ENCODE measurements at places on chromosomes 1 and 21.
A peak's percentile ranks its signal among the peaks of the same experiment; 100 is the strongest.

GRCh38 chr1:185317886-185318310 is 855 bp upstream of the IVNS1ABP start:
- DNase-seq: peak; percentile 60

DNA sequence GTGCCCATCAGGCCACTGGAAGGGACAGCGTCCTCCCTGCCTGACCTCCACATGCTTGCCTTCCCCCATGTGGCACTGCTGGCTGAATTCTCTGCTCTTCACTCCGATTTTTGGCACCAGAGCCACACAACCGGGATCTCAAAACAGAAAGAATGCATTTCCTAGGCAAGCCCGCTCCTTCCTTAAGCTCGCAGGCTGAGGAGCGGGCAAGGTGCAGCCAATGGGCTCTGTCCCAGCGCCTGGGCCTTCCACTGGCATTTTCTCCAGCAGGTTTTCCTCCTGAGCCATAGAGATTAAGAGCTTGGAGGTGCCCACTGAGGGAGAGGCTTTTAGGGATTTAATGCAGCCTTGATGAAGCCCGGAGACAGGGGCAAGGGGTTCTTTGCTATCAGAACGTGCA is 158.0 kb downstream of the IGSF21 start:
- DNase-seq: no peak

- DNase-seq: no peak
These were observed 32.3 kb downstream of the CCDC185 start for GRCh38 chr1:223425550-223425949.

- no peak for DNase-seq
These were observed 112.5 kb upstream of the CACHD1 start for GRCh38 chr1:64357422-64357821.

DNA sequence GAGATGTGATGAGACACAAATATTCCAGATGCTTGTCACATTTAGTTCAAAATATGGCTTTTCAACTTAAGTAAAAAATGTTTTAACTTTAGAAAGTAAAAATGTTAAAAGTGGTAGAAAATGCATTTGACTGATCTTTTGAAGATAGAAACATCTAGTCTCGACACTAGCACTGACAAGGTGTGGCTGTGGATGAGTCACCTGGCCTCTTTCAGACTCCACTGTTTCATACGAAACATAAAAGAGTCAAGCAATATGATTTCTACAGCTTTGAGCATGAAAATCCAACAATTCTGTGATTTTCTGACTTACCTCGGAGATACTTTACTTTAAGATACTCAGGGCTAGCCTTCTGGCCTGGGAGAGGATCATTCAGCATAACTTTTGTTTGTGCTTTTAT is 47.7 kb downstream of the TTC13 start:
- no peak for DNase-seq

GRCh38 chr1:212485913-212486618 is 53.3 kb downstream of the NENF start:
- peak; percentile 81 for DNase-seq

DNA sequence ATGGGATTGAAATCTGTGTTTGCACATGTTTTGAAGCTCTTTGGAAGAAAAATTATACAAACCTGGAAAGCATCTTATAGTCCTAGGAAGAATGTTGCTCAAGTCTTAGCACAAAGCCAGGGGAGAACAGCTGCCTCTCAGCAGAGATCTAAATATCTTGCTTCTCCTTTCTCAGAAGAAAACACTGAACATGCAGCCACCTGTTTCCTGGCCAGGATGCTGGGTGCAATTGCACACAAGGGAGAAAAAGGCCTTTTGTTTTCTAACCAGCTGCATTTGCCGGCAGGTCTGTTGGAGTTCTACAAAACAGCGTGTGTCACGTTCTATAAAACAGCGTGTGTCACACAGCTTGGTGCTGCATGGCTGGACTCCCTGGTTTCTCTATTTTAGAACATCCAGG is 259.6 kb upstream of the PLD5 start:
- no peak for DNase-seq

DNA sequence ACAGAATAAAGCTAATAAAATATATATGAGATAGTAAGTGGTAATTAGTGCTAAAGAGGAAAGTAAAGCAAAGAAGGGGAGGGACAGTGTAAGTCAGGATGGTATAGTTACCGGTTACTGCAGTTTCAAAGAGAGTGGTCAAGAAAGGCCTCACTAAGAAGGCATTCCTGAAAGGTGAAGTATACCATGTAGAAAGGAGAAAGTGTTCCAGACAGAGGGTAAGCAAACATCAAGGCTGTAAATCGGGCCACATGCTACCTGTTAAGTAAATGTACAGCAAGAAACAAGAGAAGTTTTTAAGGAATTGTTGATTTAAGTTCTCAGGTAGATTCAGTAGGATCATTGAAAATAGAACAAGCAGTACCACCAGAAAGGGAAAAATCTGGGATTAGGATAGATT is 9.7 kb downstream of the DESI2 start:
- DNase-seq: no peak

DNA sequence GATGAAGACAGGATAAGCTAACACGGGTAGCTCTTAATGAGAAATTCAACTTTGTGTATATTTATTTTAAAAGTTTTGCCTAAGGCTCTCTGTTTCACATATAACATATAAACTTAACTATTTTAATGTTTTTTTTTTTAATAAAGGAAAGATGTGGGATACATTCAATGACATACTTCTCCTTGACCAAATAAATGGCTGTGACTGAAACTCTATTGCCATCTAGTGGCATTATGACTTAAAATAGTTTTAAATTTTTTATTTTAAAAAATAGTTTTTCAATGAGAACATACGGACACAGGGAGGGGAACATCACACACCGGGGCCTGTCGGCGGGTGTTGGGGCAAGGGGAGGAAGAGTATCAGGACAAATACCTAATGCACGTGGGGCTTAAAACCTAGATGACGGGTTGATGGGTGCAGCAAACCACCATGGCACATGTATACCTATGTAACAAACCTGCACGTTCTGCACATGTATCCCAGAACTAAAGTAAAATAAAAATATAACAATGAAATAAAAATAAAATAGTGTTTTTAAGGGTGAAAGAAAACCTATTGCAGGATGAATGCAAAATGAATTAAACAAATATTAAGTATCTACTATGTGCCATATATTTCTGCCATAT is 83.4 kb downstream of the LYST start:
- DNase-seq: no peak

GRCh38 chr21:42722808-42723473 is 69.5 kb downstream of the PDE9A start:
- DNase-seq: no peak

DNA sequence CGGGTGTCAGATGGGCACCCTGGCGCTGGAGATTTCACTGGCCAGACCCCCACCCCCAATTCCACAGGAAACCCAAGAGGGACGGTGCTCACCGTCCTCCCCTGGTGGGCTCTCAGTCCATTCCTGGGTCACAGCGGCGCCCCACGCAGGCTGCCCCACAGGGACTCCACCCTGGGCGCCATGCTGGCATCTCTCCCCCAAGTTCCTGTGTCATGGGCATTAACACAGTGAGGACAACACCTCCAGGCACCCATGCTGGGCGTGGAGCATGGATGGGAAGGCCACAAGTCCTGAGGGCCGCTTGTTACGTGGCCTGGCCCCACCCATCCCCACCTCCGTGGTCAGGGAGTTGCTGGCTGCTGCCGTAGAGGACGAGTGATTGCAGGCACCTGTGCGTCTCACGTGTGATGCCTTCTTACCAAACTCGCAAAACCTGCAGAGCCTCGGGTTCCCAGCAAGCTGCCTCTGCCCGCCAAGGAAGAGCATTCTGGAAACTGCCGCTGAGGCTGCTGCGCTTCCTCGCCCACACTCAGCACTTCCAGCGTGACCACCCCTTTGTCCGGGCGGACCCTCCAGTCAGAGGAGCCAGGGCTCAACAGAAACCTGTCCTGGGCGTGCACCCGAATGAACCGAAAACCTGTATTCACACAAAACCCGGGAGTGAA is 60.3 kb downstream of the SLX9 start:
- peak; percentile 50 for DNase-seq

DNA sequence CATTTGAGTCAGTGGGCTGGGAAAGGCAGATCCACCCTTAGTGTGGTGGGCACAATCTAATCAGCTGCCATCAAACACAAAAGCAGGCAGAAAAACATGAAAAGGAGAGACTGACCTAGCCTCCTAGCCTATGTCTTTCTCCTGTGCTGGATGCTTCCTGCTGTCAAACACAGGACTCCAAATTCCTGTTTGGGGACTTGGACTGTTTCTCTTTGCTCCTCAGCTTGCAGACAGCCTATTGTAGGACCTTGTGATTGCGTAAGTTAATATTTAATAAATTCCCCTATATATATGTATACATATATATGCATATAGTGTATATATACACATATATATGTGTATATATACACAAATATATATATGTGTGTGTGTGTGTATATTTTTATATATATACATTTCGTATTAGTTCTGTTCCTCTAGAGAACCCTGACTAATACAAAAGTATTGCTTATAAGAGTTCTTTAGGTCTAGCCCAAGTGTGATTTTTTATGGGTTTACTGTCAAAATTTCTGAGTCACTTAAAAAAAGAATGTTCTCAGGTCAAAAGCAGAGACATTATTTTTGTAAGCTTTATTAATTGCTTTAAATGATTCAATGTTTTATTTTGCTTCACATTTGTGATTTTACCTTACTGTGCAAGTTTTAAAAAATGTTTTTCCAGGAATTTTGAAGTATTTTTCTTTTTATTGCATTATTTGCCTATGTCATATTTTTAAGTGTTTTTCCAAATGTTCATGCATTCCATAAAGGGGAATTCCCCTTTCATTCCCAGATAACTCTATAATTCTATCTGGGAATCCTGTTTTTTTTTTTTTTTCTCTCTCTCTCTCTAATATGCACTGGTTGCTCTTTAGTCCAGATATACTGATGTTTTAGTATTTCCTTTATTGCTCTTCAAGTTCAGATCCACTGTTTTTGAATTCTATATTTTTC is 92.1 kb upstream of the ADAMTS5 start:
- DNase-seq: no peak

GRCh38 chr21:44454747-44455523 is at the start of gene LRRC3:
LRRC3 (plus strand) TSS chr21:44455510; CDS start chr21:44456645, 1,135 bp downstream.
- peak; percentile 95 for DNase-seq

GRCh38 chr1:52209429-52209828 is 67.5 kb downstream of the ZFYVE9 start:
- DNase-seq: no peak

GRCh38 chr1:47232187-47232874 is at the start of gene TAL1:
TAL1 (minus strand) TSS chr1:47232225; CDS start chr1:47225888, 6,337 bp downstream.
- no peak for DNase-seq

DNA sequence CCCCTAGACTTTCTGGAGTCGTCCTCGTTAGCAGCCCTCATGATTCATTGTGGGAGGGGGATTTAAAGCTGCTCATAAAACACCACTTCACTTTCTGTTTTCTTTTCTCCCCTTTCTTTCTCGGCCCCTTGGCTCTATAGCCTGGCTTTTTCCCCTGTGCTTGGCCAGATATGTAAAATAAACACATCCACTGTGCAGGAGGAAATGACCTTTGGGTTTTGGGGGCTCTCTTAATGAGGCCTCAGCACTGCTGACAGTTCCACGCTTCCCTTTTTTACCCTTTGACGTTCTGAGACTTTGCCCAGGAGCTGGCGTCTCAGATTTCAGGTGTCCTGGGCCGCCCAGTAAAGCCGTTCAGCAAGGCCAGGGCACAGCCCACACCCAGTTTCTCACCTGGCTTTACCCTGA is 65.7 kb downstream of the RUNX3 start:
- DNase-seq: no peak

GRCh38 chr1:12400027-12400693 is 170.3 kb downstream of the VPS13D start:
- DNase-seq: no peak

- DNase-seq: no peak
These were observed 913.9 kb downstream of the BRINP3 start for GRCh38 chr1:189563784-189564183.

DNA sequence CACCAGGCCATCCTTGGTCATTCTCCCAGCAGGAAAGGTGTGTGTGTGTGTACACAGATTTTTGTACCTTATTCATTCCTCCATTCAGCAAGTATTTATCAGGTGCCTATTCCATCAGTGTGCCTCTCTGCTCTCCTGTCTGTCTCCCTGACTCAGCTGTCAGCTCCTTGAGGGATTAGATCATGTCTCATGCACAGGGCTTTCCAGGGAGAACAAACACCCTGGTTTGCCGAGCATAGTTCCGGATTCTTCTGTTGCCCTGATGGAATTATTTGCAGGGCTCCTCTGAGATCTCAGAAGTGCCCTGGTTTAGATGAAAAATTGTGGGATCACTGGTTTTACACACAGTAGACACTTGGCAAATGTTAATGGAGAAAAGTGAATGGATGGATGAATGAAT is 8.1 kb upstream of the SDHB start:
- DNase-seq: no peak

DNA sequence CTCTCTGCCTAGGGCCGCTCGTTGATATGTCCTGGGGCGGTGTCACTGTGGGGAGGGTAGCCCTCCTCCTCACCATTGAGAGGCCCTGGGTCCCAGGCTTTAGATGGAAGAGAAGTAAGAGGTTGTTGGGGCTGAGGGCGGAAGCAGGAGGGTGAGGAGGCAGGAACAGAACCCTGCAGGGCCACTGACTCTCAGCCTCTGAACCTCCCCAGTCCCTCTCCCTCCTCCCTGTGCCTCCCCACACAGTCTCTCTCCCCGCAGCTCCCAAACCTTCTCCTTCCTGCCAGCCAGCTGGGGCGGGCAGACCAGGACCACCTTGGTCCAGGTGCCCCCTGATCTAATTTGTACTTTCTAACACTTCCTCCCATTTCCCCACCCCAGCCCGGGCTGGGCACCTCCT is 14.3 kb upstream of the FAM131C start:
- no peak for DNase-seq

DNA sequence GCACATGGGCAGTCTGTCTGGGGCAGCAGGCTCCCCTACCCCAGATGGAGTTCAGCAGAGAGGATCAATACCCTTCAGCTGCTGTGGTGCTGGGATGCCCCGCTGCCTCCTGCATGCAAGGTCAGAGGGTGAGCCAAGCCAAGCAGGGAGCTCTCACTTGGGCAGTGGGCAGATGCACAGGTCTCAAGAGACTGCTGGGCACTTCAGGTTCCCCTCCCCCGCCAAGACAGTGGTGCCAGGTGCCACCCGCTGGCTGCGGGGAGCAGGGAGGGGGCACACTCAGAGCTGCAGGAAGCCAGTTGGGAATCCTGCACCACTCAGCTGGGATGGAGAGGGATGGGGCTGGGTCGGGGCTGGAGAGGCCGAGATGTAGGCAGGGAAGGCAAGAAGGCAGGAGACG is 15.8 kb upstream of the EVA1B start:
- no peak for DNase-seq

- DNase-seq: no peak
These were observed 1.7 kb upstream of the GJB5 start for GRCh38 chr1:34753163-34753562.

- DNase-seq: no peak
These were observed 24.7 kb downstream of the EPHX1 start for GRCh38 chr1:225834417-225835329.

DNA sequence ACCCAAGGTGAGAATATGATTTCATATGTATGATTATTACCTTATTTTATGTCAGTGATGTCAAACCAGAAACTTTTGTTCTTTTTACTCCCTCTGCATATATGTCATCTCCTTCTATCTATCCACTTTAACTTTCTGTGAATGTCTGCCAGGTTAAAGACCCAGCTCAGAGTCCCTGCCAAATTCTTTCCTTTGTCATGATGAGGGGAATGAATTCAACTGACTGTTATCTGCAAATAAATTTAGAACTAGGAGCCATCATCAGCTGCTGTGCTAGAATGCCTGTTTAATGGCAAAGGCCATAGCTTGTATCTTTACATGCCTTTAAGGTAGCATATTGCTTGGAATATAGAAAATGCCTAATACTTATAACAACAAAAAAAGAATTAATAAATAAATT is 815.6 kb upstream of the NEGR1 start:
- no peak for DNase-seq
